ENCODE measurements at places on chromosomes 6 and 20. TPM values are rescaled to one million over a fixed set of nuclear protein-coding genes. Genes with fewer than 3 reads are reported as not detected.

Gene PRR18
- total RNA-seq: 0.77 TPM

Gene PNPLA1
- total RNA-seq: 0.57 TPM

DNA sequence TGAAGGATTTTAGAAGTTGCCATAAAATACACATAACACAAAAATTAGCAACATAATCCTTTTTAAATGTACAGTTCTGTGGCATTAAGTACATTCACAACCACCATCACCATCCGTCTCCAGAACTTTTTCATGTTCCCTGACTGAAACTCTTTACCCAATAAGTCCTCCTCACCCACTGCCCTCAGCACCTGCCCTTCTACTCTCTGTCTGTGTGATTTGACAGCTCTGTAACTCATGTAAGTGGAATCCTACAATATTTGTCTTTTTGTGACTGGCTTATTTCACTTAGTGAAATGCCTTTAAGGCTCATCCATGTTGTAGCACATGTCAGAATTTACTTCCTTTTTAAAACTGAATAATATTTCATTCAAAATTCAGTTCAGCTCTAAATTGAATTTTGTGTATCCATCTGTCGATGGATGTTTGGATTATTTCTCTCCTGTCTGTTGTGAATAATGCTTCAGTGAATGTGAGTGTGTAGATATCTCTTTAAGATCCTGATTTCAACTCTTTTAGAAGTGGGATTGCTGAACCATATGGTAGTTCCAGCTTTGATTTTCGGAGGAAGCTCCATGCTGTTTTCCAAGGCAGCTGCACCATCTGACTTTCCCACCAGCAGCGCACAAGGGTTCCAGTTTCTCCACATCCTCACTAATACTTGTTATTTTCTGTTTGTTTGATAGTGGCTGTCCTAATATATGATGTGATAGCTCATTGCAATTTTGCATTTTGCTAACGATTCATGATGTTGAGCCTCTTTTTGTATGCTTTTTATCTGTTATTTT, 4.2 kb downstream of the ENTPD6 start:
- DNase-seq: no peak

GRCh38 chr6:3026791-3027626, 27.3 kb downstream of the NQO2 start:
- DNase-seq: no peak

DNA sequence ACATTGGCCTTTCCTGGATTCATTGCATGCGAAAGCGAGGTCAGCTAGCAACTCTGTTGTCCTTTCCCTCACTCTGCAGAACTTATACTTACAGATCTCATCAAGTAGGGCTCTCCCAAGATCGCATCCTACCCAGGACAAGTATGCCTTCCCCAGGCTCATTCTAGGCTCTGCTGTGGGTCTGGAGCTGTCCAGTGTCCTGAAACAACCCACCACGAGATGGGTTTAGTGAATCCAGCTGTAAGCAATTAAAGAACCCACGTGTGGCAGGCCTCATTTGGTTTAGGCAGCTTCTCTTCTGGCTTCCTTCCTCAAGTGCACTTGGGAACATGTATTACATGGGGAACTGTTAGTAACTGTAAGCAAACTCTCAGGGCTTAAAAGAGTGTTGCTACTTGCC, 406.5 kb upstream of the CHD6 start:
- DNase-seq: peak; percentile 43
